ENCODE measurements at places on chromosomes 3 and 15. TPM values are rescaled to one million over a fixed set of nuclear protein-coding genes. Genes with fewer than 3 reads are reported as not detected.

DNA sequence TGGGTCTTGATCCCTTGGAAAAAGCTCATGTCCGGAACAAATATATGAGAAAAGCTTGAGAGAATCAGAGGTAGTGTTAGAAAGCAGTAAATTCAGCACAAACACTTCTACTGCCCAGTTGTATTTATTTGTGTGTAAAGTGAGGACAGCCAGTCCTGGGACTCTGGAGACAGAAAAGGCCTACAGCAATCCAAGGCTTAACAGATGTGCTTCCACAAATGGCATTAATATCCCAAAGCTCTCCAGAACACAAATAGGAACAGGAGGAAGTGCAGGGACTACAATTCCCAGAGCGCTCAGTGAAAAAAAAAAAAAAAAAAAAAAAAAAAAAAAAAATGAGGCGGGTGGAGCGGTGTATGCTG is 390 bp upstream of the AP2M1 start:
- peaks cover 43% of the 10 kb centered on the region for H3K4me1 ChIP-seq
- peaks cover 12% of the 10 kb centered on the region for H3K36me3 ChIP-seq
- H3K27ac ChIP-seq, result peak overlapping the region; percentile 74
- no peaks in the 10 kb centered on the region for H3K27me3 ChIP-seq
- no peak for DNase-seq

- no peaks in the 10 kb centered on the region for H3K4me1 ChIP-seq
- H3K27ac ChIP-seq, result no peak overlapping the region
- DNase-seq, result no peak
- H3K27me3 ChIP-seq, result peaks cover 60% of the 10 kb centered on the region
- no peaks in the 10 kb centered on the region for H3K36me3 ChIP-seq
- no peak overlapping the region for H3K4me3 ChIP-seq
Measured at GRCh38 chr15:60195611-60196010, 191.5 kb downstream of the FOXB1 start.

GRCh38 chr3:70308760-70309159 is 3.7 kb downstream of the MDFIC2 start:
- H3K27ac ChIP-seq, result no peak overlapping the region
- H3K27me3 ChIP-seq, result peaks cover 4% of the 10 kb centered on the region
- H3K4me3 ChIP-seq, result no peak overlapping the region
- no peaks in the 10 kb centered on the region for H3K36me3 ChIP-seq
- DNase-seq, result no peak
- no peaks in the 10 kb centered on the region for H3K4me1 ChIP-seq

Gene CTSH
- total RNA-seq, result 33.1 TPM

Gene IGSF10
- not detected for total RNA-seq

Gene SGO1
- 31.5 TPM for total RNA-seq

All from activated T-cell treated with anti-CD3 and anti-CD28 coated beads, Interleukin-2, amount 50 U/mL, for 72 hours (primary cell).